Activated effector memory CD4-positive, alpha-beta T cell treated with anti-CD3 and anti-CD28 coated beads, Interleukin-2, amount 50 U/mL, for 16 hours (primary cell): ENCODE measurements at places on chromosomes 4 and X.

DNA sequence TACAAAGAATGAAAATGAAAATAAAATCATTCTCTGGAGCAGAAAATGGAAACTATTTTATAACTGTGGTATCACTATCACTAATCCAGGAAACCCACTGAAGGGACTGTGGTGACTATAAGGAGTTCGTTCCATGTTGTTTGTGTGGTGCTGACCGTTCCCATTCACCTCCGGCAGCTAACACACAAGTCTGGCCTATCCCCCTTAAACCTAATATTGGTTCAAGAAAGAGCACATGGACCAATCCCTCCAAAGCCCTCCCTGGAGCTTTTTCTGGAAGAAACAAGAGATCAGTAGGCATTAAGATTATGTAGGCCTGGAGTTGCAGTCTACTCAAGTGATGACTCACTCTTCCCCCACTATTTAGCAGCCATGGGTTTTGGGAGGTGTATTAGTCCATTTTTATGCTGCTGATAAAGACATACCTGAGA, 25.9 kb upstream of the FAM241A start:
- no peak for DNase-seq

DNA sequence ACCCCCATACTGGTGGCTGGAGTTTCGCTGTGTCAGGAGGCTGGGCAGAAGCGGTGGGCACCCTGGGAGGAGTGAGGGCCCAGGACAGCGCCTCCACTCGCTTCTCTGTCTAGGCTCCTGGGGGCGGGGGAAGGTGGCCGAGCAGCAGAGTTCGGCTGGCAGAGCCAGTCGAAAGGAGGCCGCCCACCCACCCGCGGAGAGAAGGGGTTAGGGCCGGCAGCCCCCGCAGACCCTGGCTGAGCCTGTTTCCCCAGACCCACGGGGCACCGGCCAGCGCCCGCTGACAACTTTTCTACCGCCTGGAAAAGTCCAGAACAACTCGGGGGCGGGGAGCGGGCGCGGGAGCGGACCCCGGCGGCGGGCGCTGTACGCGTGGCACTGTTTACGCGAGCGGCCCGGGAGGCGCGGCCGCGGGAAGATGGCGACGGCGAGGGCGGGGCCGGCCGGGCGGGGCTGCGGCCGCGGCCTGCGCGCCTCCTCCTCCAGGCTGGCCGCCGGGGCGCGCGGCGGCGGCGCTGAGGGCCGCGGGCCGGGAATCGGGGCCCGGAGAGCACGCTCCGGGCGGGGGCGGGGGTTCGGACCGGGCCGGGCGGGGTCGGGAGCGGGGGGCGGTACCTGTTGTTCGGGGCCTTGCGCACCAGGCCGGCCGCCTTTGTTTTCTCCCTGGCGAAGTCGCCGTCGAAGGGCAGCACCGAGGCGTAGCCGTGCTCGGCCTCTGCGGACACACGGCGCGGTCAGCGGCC, 628 bp downstream of the MXD4 start:
- DNase-seq, result peak; percentile 88

- no peak for DNase-seq
Observed at GRCh38 chrX:20038966-20039365, 48.1 kb upstream of the BCLAF3 start.

DNA sequence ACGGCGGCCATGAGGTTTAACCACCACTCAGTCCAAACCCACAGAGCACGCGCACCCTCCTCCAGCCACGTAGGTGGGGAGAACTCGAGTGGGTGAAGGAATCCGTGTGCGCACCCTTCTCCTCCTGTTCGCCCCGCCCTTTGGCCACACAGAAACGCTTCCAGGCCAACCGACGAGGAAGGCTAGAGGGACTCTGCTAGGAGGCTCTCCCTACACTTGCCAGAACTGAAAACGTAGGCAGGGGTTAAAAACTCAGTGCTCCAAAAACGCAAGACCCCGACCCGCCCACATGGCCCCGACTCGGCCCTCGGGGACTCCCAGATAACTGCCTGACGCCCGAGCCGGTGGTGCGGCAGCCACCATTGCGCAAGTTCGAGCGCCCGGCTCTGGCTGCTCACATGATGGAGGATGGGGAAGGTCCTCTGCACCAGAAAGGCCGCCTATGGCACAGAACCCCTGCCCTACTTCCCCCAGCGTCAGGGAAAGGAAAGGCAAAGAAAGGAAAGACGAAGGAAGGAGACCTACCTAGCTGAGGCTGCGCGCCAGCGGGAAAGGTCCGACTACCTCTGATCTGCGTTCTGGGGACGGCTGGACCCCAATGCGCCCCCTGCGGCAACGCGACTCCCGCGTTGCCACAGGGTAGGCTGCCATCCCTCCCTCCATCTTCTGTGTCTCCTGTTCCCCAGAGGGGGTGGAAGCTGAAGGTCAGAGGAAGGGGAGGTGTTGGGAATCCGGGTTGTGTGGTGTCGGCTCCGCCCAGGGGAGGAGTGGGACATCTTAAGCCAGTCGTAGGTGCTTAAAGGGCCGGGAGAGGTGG, 201.9 kb upstream of the AGTR2 start:
- no peak for DNase-seq

DNA sequence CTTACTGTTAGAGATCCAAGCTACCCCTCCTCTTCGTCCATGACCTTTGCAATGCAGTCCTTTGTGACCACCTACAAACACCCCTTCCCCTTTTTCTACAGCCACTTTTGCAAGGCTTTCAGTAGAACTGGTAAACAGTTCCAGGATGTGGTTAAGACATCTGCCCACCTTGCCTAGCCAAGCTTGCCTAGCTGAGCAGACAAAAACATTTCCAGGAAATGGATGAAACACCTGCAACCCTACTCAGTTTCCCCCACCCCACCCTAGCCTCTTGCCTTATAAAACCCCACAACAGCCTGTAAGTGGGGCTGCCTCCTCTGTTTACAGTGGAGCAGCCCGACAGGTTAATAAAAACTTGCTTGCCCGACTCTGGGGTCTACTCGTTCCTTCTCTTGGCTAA, 133.8 kb downstream of the ZC4H2 start:
- no peak for DNase-seq

GRCh38 chr4:11634283-11634682, 205.6 kb upstream of the HS3ST1 start:
- no peak for DNase-seq
